NCI-H446 (cell line): ENCODE measurements at places on chromosomes 5 and 9.

- no peak for DNase-seq
Measured at GRCh38 chr5:130286971-130287370, 382.7 kb downstream of the CHSY3 start.

- DNase-seq = no peak
Measured at GRCh38 chr9:69134412-69134811, 39.7 kb upstream of the TJP2 start.

DNA sequence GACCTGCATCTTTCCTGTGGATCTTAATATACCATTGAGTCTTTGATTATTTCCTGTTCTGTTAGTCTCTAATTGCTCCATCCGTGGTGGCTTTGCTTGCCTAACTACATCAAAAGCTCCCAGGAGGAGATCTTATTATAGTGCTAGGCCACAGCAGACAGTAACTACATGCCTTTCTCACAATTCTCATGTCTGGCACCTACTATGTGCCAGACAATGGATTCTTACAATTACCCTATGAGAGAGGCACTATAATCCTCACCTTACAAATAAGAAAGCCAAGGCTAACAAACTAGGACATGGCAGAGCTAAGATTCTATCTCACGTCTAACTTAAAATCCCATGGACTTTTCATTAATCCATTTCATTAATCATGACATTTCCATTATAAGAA lies 70.3 kb upstream of the TARS1 start:
- no peak for DNase-seq

- no peak for DNase-seq
Measured at GRCh38 chr5:80194468-80194867, 61.4 kb downstream of the SERINC5 start.

GRCh38 chr9:74120470-74120869 lies 376.7 kb upstream of the RORB start:
- DNase-seq = no peak
